IMR-90 (cell line): ENCODE measurements at places on chromosomes 5 and 9.
A peak's percentile ranks its signal among the peaks of the same experiment; 100 is the strongest.

DNA sequence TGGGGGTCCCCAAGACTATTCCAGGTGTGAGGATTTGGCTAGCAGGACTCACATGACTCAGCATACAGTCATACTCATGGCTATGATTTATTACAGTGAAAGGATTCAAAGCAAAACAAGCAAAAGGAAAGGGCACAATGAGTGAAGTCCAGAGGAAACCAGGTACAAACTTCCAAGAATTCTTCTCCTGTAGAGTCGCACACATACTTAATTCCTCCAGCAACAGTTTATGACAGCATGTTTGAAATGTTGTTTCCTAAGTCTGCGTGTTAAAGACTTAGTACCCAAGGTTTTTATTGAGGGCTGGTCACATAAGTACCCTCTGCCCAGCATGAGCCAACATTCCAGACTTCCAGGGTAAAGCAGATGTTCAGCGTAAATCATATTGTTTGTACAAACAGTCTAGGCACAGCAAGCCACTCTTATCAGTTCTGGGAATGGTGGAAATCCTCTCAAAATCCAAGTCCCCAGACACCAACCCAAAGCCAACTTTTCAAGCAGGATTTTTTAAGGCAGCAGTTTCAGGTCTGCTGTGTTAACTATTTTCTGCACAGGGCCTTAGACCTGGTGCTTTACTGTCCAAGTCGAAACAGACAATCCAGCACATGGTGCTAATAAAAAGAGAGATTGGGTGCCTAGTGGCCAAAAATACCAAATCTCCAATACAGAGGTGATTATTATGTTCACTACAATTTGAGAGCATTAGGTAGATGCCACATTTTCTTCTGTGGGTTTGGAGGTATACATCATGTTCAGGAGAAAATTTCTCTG lies 18.6 kb upstream of the RICTOR start:
- DNase-seq, result peak; percentile 61

GRCh38 chr9:76561050-76561713 lies 102.2 kb downstream of the GCNT1 start:
- no peak for DNase-seq

GRCh38 chr5:40346901-40347300 lies 332.8 kb upstream of the PTGER4 start:
- DNase-seq, result no peak

DNA sequence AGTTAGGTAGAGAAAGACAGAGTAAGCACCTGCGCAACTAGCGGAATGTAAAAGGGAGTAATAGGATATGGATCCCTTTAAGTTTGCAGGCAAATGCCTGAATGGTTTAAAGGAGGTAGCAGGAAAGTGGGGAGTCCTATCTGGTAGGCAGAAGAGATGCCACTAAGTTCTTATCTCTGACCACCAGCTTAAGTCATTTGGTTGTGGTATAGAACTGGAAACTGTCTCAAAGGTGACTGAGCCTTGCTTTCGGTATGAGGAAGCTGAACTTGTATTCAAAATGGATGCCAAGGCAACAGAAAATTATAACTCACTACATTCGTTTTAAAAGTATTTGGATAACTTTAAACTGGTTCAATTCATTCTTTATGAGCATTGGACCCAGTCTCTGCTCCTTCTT lies 475.6 kb downstream of the DMRTA1 start:
- no peak for DNase-seq

DNA sequence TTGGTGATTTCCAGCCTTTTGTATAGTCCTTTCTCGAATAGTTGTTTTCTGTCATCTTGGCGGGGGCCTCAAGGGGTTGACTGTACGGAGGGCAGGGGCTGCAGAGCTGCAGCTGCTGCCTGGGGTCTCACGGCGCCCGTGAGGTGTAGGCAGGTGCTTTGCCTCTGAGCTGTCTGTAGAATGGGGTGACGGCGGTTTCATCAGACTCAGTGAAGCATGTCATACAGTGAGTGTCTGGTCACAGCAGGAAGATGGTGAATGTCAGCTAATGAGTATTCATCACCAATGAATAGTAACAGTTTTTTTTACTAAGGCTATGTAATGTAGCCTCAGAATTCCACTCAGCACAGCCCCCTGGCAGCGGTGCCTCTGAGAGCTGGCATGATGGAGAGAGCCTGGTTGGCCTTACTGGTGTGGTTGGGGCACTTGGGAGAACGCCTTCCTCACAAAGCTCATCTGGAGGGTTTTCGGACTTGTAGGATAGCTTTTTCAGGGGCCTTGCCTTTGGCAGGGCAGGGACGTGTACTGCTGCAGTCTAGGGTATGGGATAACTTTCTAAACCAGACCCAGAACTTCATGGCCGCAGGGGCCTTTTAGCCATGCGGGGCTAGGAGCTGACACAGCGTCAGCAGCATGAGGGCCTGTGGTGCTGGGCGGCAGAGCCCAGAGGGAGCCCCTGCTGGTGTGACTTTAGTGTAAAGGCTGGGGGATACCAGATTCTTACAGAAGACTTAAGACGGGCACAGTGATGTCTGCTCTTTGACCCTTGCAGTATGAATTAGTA lies 15.0 kb downstream of the TENT4A start:
- no peak for DNase-seq

GRCh38 chr5:108615216-108615615 lies 132.5 kb upstream of the FER start:
- peak; percentile 79 for DNase-seq

- DNase-seq, result no peak
Measured at GRCh38 chr9:21683484-21684175, 118.8 kb upstream of the MTAP start.

GRCh38 chr5:32458880-32459495 lies 14.4 kb upstream of the ZFR start:
- DNase-seq, result no peak

DNA sequence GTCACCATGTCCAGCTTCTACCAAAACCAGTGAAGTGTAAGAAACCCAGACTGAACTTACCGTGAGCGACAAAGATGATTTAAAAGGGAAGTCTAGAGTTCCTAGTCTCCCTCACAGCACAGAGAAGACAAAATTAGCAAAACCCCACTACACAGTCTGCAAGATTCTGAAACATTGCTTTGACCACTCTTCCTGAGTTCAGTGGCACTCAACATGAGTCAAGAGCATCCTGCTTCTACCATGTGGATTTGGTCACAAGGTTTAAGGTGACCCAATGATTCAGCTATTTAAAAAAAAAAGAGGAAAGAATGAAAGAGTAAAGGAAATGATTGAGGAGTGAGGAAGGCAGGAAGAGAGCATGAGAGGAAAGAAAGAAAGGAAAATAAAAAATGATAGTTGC lies 19.8 kb downstream of the IL7R start:
- peak; percentile 32 for DNase-seq

GRCh38 chr5:141778206-141778605 lies 96.2 kb upstream of the ARAP3 start:
- peak; percentile 86 for DNase-seq

- DNase-seq, result no peak
Measured at GRCh38 chr5:567664-568060, 43.4 kb upstream of the SLC9A3 start.

DNA sequence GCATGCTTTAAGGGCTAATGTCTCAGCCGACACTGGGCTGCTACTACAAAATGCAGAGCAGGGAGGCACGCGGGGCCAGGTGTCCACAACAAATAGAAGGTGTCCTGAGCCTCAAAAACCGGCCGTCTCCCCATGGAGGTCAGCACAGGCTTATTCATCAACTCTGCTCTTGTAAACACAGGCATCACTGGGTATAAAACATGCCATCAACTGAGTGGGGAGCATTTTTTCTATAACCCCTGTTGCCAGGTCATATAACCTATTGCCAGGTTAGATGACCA lies 271.6 kb downstream of the AUH start:
- no peak for DNase-seq
